ENCODE measurements at places on chromosomes 5 and 9.

GRCh38 chr9:122445155-122445749, 32.5 kb downstream of the OR1J1 start:
- peaks cover 12% of the 10 kb centered on the region for H3K27me3 ChIP-seq
- no peak overlapping the region for H3K4me3 ChIP-seq
- H3K27ac ChIP-seq = no peak overlapping the region
- H3K36me3 ChIP-seq = no peaks in the 10 kb centered on the region

DNA sequence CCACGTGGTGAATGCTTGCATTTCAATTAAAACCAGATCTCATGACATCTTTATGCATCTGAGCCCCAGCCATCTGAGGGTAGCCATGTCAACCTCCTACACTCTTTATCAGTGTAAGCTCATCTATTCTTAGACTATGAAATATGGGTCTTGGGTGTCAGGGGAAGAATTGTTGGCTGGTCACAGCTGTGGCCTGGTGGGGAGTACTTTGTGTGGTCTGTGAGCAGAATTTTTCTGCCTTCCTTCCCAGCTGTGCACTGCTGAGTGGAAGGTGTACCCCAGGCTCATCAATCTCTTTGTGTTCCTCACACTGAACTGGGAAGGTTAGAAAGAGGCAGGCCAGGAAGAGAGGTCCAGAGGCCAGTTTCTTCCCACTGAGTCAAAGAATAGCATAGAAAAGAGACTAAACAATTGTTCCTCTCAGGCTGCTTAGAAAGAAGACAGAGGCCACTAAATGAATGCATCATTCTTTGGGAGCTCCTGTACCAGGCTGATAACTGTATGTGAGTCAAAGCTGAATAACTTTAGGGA, 202.7 kb upstream of the RGMB start:
- H3K36me3 ChIP-seq = no peaks in the 10 kb centered on the region
- no peak for DNase-seq
- H3K27me3 ChIP-seq = no peaks in the 10 kb centered on the region
- H3K27ac ChIP-seq = no peak overlapping the region

- no peaks in the 10 kb centered on the region for H3K27me3 ChIP-seq
- H3K4me1 ChIP-seq = peaks cover 14% of the 10 kb centered on the region
- H3K4me3 ChIP-seq = no peak overlapping the region
- H3K27ac ChIP-seq = no peak overlapping the region
- no peaks in the 10 kb centered on the region for H3K36me3 ChIP-seq
These were observed 38.7 kb downstream of the SLC28A3 start for GRCh38 chr9:84301851-84302250.

DNA sequence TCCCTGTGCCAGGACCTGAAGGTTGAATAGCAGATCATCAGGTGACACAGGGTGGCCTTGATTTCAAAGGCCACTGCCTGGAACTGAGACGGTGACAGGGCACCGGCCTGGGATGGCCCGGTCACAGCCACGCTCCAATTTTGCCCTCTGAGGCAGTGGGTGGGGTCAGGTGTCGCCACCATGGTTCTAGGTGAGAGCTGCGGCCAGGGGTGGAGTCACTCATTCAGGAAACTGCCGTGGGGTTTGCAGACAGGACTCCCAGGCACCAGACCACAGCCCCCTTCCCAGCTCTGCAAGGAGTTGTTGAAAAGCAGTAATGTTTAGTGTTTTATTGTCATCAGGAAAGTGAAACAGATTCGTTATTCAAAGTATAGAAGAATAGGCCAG, 17.3 kb upstream of the RNU6ATAC start:
- H3K4me3 ChIP-seq = no peak overlapping the region
- H3K27ac ChIP-seq = peak overlapping the region; percentile 75
- H3K27me3 ChIP-seq = peaks cover 2% of the 10 kb centered on the region
- H3K36me3 ChIP-seq = no peaks in the 10 kb centered on the region
- DNase-seq = no peak

DNA sequence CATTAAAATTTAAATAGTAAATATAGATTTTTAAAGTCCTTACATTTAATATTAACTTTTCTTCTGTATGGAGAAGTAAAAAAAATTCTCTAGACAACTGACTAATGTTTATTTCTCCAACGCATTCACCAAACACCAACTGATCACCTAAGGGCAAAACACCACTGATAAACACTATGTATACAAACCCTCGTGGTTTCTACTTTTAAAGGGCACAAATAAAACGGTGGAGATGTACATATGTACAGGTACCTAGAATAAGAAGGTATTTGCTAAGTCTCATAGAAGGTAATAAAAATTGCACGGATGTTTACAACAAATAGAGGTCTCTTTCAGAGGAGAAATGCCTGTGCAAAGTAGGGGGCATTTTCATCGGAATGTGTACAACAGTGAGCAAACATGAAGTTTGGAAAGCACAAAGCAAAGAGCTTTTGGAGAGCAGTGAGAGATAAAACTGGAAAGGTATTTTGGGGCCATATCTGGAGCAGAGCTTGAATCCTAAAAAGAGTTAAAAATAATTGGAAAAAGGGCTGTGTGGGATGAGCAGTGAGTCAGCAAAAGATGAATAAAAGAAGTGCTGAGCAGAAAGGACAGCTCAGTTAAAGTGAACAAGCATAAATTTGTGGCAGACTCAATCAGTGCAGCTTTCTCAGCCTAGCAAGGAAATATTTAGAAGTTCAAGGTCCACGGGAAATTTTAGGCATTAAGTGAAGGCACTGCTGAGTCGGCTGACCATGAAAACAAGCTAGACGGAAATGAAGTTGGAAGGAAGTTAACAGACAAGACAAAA, 160.0 kb downstream of the TMEM161B start:
- H3K36me3 ChIP-seq = no peaks in the 10 kb centered on the region
- H3K4me1 ChIP-seq = no peaks in the 10 kb centered on the region
- no peak overlapping the region for H3K27ac ChIP-seq

DNA sequence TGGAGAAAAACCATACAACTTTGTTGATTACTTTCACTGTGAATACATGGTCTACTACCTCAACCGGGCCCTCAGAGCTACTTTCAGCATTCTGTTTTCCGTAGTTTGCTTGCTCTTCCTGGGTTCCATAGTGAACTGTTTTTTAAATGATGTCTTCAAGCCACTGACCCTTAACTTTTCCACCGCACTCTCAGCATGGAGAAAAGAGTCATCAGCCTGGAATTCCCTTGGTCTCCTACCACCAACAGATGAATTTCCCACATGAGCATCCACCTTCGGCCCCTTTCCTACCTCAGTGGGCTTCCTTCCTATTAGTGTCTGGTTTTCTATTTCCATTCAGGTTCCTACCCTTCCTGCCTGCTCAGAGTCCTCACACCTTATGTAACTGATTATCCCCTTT, 135.9 kb upstream of the ADAMTSL1 start:
- no peaks in the 10 kb centered on the region for H3K4me1 ChIP-seq
- no peak overlapping the region for H3K4me3 ChIP-seq
- H3K27me3 ChIP-seq = no peaks in the 10 kb centered on the region
- DNase-seq = no peak
- no peak overlapping the region for H3K27ac ChIP-seq
- H3K36me3 ChIP-seq = no peaks in the 10 kb centered on the region

- H3K4me3 ChIP-seq = no peak overlapping the region
- H3K36me3 ChIP-seq = no peaks in the 10 kb centered on the region
- H3K4me1 ChIP-seq = peaks cover 9% of the 10 kb centered on the region
- no peak overlapping the region for H3K27ac ChIP-seq
- peaks cover 23% of the 10 kb centered on the region for H3K27me3 ChIP-seq
These were observed 41.4 kb upstream of the DAB2IP start for GRCh38 chr9:121609822-121610637.

DNA sequence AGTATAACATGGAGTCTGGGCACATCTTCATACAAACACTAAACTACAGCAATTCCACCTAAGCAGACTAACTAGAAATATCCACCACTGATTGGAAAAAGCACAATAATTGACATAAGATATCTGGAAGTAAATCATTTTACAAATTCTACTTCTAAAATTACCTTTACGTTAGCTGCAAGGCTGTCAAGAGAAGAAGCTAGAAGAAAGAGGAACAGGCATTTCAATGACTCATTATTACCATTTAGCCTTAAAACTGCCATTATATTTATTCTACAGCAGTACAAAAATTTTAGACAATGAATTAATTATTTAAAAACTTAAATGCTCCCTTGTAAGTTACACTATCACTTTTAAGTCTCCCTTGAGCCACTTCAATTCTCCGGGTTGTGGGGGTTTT, 43.4 kb upstream of the PLPP6 start:
- H3K27ac ChIP-seq = no peak overlapping the region
- no peak for DNase-seq
- H3K4me1 ChIP-seq = peaks cover 13% of the 10 kb centered on the region

DNA sequence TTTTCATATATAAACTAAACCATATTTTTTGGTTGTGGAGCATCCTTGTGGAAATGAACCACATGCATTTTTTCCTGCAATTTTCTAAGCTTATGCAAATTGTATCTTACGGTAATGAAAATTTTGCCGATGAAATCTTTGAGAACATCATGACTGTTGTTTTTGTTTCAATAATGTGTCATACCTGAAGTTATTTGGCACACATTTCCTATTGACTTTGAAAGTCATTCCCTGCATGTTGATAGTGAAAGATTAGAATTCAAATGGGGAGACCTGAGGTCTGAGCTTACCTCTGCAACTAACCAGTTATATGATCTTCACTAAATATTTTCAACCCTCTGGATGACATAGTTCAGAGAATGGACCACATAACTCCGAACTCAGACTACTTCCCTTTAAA, 88.5 kb downstream of the PRR16 start:
- no peaks in the 10 kb centered on the region for H3K36me3 ChIP-seq
- no peaks in the 10 kb centered on the region for H3K4me1 ChIP-seq
- no peak overlapping the region for H3K27ac ChIP-seq
- no peak for DNase-seq
- H3K27me3 ChIP-seq = no peaks in the 10 kb centered on the region

GRCh38 chr9:33458444-33458843, 11.1 kb upstream of the AQP3 start:
- peak; percentile 46 for DNase-seq
- H3K27me3 ChIP-seq = no peaks in the 10 kb centered on the region

GRCh38 chr9:6634444-6634843, 11.1 kb downstream of the GLDC start:
- no peak overlapping the region for H3K4me3 ChIP-seq
- H3K27me3 ChIP-seq = peaks cover 15% of the 10 kb centered on the region
- no peaks in the 10 kb centered on the region for H3K36me3 ChIP-seq
- no peak for DNase-seq

- H3K27me3 ChIP-seq = peaks cover 13% of the 10 kb centered on the region
- no peak overlapping the region for H3K4me3 ChIP-seq
- H3K36me3 ChIP-seq = no peaks in the 10 kb centered on the region
- peaks cover 8% of the 10 kb centered on the region for H3K4me1 ChIP-seq
- no peak overlapping the region for H3K27ac ChIP-seq
These were observed 10.7 kb downstream of the GAPT start for GRCh38 chr5:58501778-58502417.

DNA sequence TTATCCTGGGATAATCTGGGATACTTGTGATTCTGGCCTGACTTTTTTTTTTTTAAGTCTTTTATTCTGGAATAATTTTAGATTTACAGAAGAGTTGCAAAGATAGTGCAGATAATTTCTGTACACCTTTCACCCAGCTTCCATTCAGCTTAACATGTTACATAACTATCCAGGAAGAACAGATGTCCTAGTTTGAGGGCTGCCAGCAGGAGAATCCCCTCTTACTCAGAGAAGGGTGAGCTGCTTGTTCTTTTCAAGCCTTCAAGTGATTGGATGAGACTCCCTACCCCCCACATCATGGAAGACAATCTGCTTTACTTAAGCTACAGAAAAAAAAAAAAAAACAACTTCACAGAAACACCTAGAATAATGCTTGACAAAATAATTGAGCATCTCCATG, 254.2 kb downstream of the TRIM32 start:
- no peak overlapping the region for H3K27ac ChIP-seq
- H3K36me3 ChIP-seq = no peaks in the 10 kb centered on the region
- no peak for DNase-seq

- H3K4me1 ChIP-seq = no peaks in the 10 kb centered on the region
- no peaks in the 10 kb centered on the region for H3K36me3 ChIP-seq
- H3K27ac ChIP-seq = no peak overlapping the region
- no peak overlapping the region for H3K4me3 ChIP-seq
- DNase-seq = no peak
These were observed 394.0 kb upstream of the KLF4 start for GRCh38 chr9:107883496-107884124.

GRCh38 chr9:116422119-116422979, 264.8 kb upstream of the TRIM32 start:
- no peaks in the 10 kb centered on the region for H3K36me3 ChIP-seq
- H3K4me1 ChIP-seq = no peaks in the 10 kb centered on the region
- no peak for DNase-seq
- H3K4me3 ChIP-seq = no peak overlapping the region
- H3K27me3 ChIP-seq = no peaks in the 10 kb centered on the region

GRCh38 chr5:110507972-110508371, 218.5 kb downstream of the TMEM232 start:
- H3K4me1 ChIP-seq = no peaks in the 10 kb centered on the region
- H3K27me3 ChIP-seq = no peaks in the 10 kb centered on the region
- H3K36me3 ChIP-seq = no peaks in the 10 kb centered on the region
- no peak overlapping the region for H3K4me3 ChIP-seq
- no peak overlapping the region for H3K27ac ChIP-seq
- no peak for DNase-seq

DNA sequence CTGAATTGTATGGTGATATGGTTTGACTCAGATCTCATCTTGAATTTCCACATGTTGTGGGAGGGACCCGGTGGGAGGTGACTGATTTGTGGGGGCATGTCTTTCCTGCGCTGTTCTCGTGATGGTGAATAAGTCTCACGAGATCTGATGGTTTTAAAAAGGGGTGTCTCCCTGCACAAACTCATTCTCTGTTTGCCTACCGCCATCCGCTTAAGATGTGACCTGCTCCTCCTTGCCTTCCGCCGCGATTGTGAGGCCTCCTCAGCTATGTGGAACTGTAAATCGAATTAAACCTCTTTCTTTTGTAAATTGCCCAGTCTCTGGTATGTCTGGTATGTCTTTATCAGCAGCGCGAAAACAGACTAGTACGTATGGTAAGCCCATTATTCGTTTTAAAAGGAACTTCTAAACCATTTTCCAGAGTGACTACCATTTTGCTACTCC, 48.7 kb downstream of the SLC36A1 start:
- peaks cover 2% of the 10 kb centered on the region for H3K4me1 ChIP-seq
- no peak overlapping the region for H3K4me3 ChIP-seq
- H3K27ac ChIP-seq = no peak overlapping the region
- no peaks in the 10 kb centered on the region for H3K36me3 ChIP-seq
- no peaks in the 10 kb centered on the region for H3K27me3 ChIP-seq

GRCh38 chr5:22076586-22076985, 776.6 kb downstream of the CDH12 start:
- H3K4me1 ChIP-seq = no peaks in the 10 kb centered on the region
- H3K27ac ChIP-seq = no peak overlapping the region
- H3K36me3 ChIP-seq = no peaks in the 10 kb centered on the region

- H3K36me3 ChIP-seq = no peaks in the 10 kb centered on the region
- peaks cover 6% of the 10 kb centered on the region for H3K4me1 ChIP-seq
- H3K4me3 ChIP-seq = no peak overlapping the region
- no peak overlapping the region for H3K27ac ChIP-seq
These were observed 18.3 kb upstream of the NDST1 start for GRCh38 chr5:150489360-150490295.

All from T-helper 2 cell treated with Interferon-gamma antibody and Interleukin-4, amounts not matched to agents 5 μg/mL and 100 μg/mL, for 36 hours (primary cell).